Thoracic aorta (tissue), 2 donors: ENCODE measurements at places on chromosomes 12 and 14.

DNA sequence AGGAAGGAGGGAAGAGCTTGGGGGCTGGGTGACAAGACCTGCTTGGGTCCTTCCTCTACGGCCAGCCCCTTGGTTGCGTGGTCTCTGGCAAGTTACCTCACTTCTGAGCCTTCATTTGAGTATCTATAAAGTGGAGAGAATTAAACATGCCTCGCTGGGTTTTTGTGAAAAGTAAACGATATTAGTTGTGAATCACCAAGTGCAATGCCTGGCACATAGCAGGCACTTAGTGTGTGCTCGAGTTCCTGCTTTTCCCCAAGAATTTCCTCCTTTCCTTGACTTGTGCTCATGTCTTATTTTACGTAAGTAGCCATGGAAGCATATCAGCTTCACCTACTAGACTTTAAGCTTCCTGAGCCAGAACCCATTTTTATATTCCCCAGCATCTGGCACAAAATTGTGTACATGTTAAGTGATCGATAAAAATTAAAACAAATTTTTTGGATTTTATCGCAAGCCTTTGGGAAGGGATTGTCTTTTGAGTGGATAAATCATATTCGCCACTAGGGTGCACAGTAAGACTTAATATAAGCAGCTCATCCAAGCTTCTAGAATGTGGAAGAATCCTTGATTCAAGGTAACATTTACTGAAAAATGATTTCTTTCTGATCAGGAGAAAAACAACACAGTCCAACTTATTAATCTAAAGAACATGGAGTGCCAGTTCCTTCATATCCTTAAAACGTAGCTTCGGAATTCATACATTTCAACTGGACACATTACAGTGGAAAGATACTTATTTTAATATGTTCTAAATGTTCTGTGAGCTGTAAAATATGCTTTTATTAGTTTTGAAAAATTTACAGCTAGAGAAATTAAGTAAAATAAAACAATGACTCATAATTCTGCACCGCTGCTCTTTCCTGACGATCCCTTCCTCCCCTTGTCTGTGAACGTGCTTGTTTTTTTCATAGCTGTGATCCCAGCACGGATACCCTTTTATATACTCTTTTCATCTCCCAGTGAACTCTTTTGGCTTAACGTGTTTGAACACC is 62.0 kb downstream of the SLC25A47 start:
- DNase-seq: no peak
- no peak overlapping the region for H3K27ac ChIP-seq
- H3K36me3 ChIP-seq: peaks cover 9% of the 10 kb centered on the region
- H3K4me3 ChIP-seq: no peak overlapping the region
- no peaks in the 10 kb centered on the region for H3K27me3 ChIP-seq

GRCh38 chr14:26730929-26731618 is 133.2 kb upstream of the NOVA1 start:
- no peaks in the 10 kb centered on the region for H3K27me3 ChIP-seq
- H3K36me3 ChIP-seq: no peaks in the 10 kb centered on the region
- H3K27ac ChIP-seq: no peak overlapping the region
- no peaks in the 10 kb centered on the region for H3K4me1 ChIP-seq
- DNase-seq: no peak

- no peak for DNase-seq
- H3K4me3 ChIP-seq: no peak overlapping the region
- no peaks in the 10 kb centered on the region for H3K4me1 ChIP-seq
- H3K27me3 ChIP-seq: no peaks in the 10 kb centered on the region
Measured at GRCh38 chr14:96614481-96614881, 112.3 kb downstream of the PAPOLA start.

DNA sequence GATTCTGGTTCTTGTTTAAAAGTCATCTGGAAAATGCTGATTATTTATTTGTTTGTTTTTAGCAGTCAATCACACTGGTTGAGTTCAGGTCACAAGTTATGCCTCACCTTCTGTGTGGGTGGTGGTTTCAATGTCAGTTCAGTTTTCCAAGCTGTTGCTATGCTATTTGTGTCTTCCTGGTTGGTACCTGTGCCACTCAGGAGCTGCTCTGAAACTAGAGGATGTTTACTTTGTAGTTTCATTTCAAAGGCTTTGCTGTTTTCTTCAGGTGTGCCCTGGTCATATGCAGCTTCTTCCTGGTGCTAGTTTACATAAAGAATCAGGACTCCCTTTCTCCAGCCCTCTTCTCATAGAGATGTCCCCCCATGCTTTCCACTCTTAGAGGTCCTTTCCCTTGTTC is 75.7 kb upstream of the PPP4R3A start:
- no peaks in the 10 kb centered on the region for H3K4me1 ChIP-seq
- no peaks in the 10 kb centered on the region for H3K36me3 ChIP-seq
- no peak for DNase-seq
- no peak overlapping the region for H3K27ac ChIP-seq
- no peak overlapping the region for H3K4me3 ChIP-seq

DNA sequence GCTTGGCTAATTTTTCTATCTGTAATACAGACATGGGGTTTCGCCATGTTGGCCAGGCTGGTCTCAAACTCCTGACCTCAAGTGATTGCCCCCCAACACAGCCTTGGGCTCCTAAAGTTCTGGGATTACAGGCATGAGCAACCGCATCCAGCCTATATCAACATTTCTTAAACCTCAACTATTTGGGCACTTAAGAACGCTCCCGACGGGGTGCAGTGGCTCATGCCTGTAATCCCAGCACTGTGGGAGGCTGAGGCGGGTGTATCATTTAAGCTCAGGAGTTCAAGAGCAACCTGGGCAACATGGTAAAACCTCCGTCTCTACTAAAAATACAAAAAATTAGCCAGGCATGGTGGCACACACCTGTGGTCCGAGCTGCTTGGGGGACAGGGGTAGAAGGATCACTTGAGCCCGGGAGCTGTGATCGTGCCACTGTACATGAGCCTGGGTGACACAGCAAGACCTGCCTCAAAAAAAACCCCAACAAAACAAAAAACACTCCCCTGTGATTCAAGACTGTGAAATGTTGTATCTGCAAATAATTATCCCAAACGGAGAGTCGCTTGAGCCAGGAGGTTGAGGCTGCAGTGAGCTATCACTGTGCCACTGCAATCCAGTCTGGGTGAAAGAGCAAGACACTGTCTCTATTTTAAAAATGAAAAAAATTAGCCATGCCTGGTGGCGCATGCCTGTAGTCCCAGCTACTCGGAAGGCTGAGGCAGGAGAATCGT is 21.5 kb downstream of the PPTC7 start:
- no peak overlapping the region for H3K27ac ChIP-seq
- H3K4me3 ChIP-seq: no peak overlapping the region
- H3K36me3 ChIP-seq: no peaks in the 10 kb centered on the region
- H3K4me1 ChIP-seq: peaks cover 12% of the 10 kb centered on the region
- H3K27me3 ChIP-seq: no peaks in the 10 kb centered on the region
- no peak for DNase-seq

DNA sequence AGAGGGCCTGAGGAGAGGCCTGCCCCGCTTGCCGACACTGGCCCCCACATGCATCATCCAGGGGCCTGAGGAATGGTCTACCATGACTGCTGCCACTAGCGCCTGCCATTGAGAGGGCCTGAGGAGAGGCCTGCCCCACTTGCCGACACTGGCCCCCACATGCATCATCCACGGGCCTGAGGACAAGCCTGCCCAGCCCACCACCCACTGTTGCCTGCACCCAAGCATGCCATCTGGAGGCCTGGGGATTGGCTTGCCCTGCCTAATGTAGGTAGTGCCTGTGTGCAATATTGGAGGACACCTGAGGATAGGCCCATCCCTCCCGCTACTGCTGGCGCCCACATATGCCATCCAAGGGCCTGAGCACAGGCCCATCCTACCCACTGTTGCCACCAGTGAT is 24.4 kb downstream of the CYP46A1 start:
- H3K4me1 ChIP-seq: no peaks in the 10 kb centered on the region
- H3K4me3 ChIP-seq: no peak overlapping the region
- H3K36me3 ChIP-seq: no peaks in the 10 kb centered on the region
- no peaks in the 10 kb centered on the region for H3K27me3 ChIP-seq

- H3K27me3 ChIP-seq: peaks cover 21% of the 10 kb centered on the region
- H3K4me1 ChIP-seq: peaks cover 18% of the 10 kb centered on the region
- DNase-seq: no peak
- peak overlapping the region; percentile 73 for H3K4me3 ChIP-seq
- H3K36me3 ChIP-seq: no peaks in the 10 kb centered on the region
- H3K27ac ChIP-seq: no peak overlapping the region
Measured at GRCh38 chr14:35532783-35533356, 1.1 kb upstream of the INSM2 start.

- peaks cover 10% of the 10 kb centered on the region for H3K4me1 ChIP-seq
- no peaks in the 10 kb centered on the region for H3K27me3 ChIP-seq
- H3K36me3 ChIP-seq: no peaks in the 10 kb centered on the region
- peak overlapping the region; percentile 91 for H3K4me3 ChIP-seq
- no peak overlapping the region for H3K27ac ChIP-seq
Measured at GRCh38 chr12:109053382-109054123, 1.2 kb downstream of the USP30 start.

DNA sequence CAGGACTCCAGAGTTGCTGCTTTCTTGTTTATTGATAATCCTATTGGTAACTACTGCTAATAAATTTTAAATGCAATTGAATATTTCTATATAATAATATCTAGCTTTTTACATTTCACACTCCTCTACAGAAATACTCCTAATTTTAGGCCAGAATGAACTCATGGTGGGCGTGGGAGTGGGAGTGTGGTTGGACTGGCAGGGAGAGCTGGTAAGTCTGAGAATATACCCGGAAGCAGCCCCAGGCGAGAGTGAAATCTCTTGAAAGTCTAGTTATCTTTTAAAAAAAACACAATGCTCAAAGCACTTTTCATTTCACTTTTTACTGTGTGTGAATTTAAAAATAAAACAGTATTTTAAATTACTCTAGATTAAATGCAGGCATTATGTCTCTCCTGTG is 4.7 kb downstream of the TMEM263 start:
- H3K27ac ChIP-seq: no peak overlapping the region
- H3K36me3 ChIP-seq: no peaks in the 10 kb centered on the region
- no peaks in the 10 kb centered on the region for H3K27me3 ChIP-seq
- H3K4me1 ChIP-seq: peaks cover 23% of the 10 kb centered on the region
- no peak for DNase-seq

DNA sequence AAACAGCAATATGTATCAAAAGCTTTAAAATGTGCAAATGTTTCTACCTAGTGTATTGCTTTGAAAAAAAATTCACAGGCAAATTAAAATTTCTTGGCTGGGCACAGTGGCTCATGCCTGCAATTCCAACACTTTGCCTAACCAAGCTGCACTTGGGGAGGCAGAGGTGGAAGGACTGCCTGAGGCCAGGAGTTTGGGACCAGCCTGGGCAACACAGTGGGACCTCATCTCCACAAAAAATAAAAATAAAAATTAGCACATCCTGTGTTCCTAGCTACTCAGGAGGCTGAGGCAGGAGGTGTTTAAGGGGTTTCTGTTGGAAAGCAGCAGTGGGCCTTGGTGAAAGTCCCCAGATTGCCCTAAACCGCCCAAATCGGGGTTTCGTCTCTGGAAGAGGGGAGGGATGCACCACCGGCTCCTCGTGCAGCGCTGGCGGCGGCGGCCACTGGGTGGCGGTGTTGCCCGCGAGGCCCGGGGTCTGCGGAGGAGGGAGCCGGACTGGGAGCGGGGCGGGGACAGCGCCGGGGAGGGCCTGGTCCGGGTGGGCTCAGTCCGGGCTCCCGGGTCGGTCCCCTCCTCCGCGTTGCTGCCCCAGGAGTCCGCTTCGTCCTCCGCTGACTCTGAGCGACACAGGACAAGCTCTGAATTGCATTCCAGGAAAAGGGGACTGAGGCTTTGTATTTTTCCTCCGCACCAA is 265.6 kb downstream of the AACS start:
- no peak overlapping the region for H3K27ac ChIP-seq
- no peaks in the 10 kb centered on the region for H3K27me3 ChIP-seq
- H3K4me3 ChIP-seq: peak overlapping the region; percentile 61

GRCh38 chr14:84492685-84493084 is 1037.3 kb upstream of the FLRT2 start:
- no peaks in the 10 kb centered on the region for H3K36me3 ChIP-seq
- no peaks in the 10 kb centered on the region for H3K27me3 ChIP-seq
- H3K4me1 ChIP-seq: no peaks in the 10 kb centered on the region
- H3K4me3 ChIP-seq: no peak overlapping the region
- DNase-seq: no peak

GRCh38 chr12:65836419-65837197 is 12.3 kb downstream of the HMGA2 start:
- no peak overlapping the region for H3K4me3 ChIP-seq
- no peaks in the 10 kb centered on the region for H3K27me3 ChIP-seq
- DNase-seq: no peak
- H3K4me1 ChIP-seq: no peaks in the 10 kb centered on the region
- no peaks in the 10 kb centered on the region for H3K36me3 ChIP-seq
- H3K27ac ChIP-seq: no peak overlapping the region

- H3K4me1 ChIP-seq: peaks cover 3% of the 10 kb centered on the region
- H3K4me3 ChIP-seq: no peak overlapping the region
- H3K36me3 ChIP-seq: no peaks in the 10 kb centered on the region
- no peak overlapping the region for H3K27ac ChIP-seq
- no peak for DNase-seq
Measured at GRCh38 chr12:113103756-113104450, 31.7 kb downstream of the RASAL1 start.

DNA sequence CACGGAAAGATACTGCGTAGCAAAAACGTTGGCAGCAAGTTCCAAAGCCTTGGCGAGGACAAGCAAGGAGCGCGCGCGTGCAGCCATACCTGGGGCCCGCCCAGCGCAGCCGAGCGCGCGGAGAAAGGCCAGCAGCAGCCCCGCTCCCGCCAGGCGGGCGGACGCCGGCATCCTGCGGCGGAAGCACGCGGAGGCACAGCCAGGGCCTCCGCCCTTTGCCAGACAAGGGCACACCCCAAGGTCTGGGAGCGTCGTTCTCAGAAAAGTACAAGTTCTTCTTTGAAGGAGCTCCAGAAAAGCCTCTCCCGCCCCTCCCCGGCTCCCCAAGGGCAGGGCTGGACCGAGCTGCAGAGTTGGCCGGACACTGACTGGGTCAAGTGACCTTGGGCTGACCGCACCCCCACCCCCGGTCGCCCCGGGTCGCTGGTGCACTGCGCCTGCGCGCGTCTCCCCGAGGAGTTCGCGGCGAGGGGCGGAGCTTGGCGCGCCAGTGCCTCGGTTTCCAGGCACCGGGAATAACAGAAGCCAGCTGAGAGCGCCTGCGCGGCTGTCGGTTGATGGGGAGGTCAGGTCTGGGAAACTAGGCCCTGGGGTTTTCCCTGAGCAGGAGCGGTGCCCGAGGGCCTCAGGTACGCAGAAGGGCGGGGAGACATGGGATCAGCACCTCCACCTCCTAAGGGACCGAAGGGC is at the start of gene ZC2HC1C:
Gene ZC2HC1C, plus strand, starts transcription at position 521 of the 690 bp plus-strand sequence. CDS start 933 bp downstream, outside the sequence.
- H3K27ac ChIP-seq: peak within 1 kb of the TSS; percentile 84
- no peaks in the 10 kb centered on the region for H3K36me3 ChIP-seq
- H3K27me3 ChIP-seq: no peaks in the 10 kb centered on the region
- H3K4me3 ChIP-seq: peak within 1 kb of the TSS; percentile 74
- DNase-seq: peak; percentile 75

- no peak overlapping the region for H3K4me3 ChIP-seq
- no peak for DNase-seq
- no peaks in the 10 kb centered on the region for H3K27me3 ChIP-seq
- no peaks in the 10 kb centered on the region for H3K36me3 ChIP-seq
- no peak overlapping the region for H3K27ac ChIP-seq
Measured at GRCh38 chr12:32140877-32141276, 34.2 kb downstream of the BICD1 start.

GRCh38 chr12:100942984-100943749 is 148.6 kb downstream of the ANO4 start:
- H3K27ac ChIP-seq: no peak overlapping the region
- no peak overlapping the region for H3K4me3 ChIP-seq
- H3K4me1 ChIP-seq: peaks cover 13% of the 10 kb centered on the region
- H3K27me3 ChIP-seq: no peaks in the 10 kb centered on the region
- DNase-seq: no peak
- H3K36me3 ChIP-seq: no peaks in the 10 kb centered on the region

- H3K36me3 ChIP-seq: no peaks in the 10 kb centered on the region
- H3K4me3 ChIP-seq: no peak overlapping the region
- no peak for DNase-seq
- no peaks in the 10 kb centered on the region for H3K27me3 ChIP-seq
- H3K27ac ChIP-seq: no peak overlapping the region
Measured at GRCh38 chr14:42628602-42629001, 1021.9 kb downstream of the LRFN5 start.
